ENCODE measurements at places on chromosomes 1 and 21.

DNA sequence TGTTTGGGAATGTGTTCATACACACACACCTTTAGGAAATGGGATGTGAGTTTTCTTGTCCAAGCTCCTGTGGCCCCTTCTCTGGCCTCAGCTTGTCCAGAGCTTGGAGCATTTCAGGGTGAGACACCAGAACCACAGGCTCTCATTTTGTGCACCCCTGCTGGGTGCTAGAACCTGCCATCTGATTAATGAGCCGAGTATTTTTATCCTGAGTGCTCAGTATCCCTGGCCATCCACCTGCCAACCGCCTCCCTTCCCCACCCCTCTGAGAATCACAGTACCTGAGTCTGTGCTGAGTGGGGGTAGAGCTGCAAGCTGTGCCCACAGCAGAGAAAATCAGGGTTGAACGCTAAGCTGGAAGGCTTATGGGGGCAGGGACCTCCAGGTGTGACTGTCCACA lies 1.4 kb downstream of the CASQ1 start:
- no peak overlapping the region for H3K4me3 ChIP-seq
- H3K27ac ChIP-seq, result no peak overlapping the region
- DNase-seq, result no peak
- H3K27me3 ChIP-seq, result no peaks in the 10 kb centered on the region
- H3K4me1 ChIP-seq, result peaks cover 30% of the 10 kb centered on the region
- H3K36me3 ChIP-seq, result no peaks in the 10 kb centered on the region

GRCh38 chr1:86823386-86823785 lies 90.5 kb downstream of the SELENOF start:
- H3K27me3 ChIP-seq, result no peaks in the 10 kb centered on the region

GRCh38 chr1:168321945-168322344 lies 41.3 kb downstream of the TBX19 start:
- DNase-seq, result no peak
- H3K36me3 ChIP-seq, result no peaks in the 10 kb centered on the region
- H3K4me3 ChIP-seq, result no peak overlapping the region
- H3K27ac ChIP-seq, result no peak overlapping the region
- H3K4me1 ChIP-seq, result peaks cover 4% of the 10 kb centered on the region

DNA sequence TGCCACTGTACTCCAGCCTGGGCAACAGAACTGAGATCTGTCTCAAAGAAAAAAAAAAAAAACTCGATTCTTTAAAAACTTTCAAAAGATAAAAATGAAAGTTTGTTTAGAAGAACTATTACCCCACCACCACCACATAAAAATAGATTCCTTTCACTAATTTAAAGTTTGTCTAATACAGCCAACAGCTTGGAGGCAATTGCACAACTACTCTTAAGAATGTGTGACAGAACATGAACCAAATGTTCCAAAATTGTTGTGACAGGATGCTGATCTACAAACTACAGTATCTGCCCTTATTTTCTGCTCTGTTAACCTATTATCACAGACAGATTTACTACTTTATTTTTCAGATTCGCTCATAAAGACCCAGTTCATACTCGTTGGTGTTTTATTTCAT lies 5.5 kb upstream of the TGFBR3 start:
- H3K4me1 ChIP-seq, result no peaks in the 10 kb centered on the region
- no peaks in the 10 kb centered on the region for H3K36me3 ChIP-seq
- no peak overlapping the region for H3K4me3 ChIP-seq
- no peaks in the 10 kb centered on the region for H3K27me3 ChIP-seq

GRCh38 chr1:223711173-223711572 lies 1.2 kb upstream of the CAPN2 start:
- H3K27ac ChIP-seq, result no peak overlapping the region
- peaks cover 7% of the 10 kb centered on the region for H3K4me1 ChIP-seq
- no peaks in the 10 kb centered on the region for H3K36me3 ChIP-seq
- H3K4me3 ChIP-seq, result no peak overlapping the region
- no peaks in the 10 kb centered on the region for H3K27me3 ChIP-seq

DNA sequence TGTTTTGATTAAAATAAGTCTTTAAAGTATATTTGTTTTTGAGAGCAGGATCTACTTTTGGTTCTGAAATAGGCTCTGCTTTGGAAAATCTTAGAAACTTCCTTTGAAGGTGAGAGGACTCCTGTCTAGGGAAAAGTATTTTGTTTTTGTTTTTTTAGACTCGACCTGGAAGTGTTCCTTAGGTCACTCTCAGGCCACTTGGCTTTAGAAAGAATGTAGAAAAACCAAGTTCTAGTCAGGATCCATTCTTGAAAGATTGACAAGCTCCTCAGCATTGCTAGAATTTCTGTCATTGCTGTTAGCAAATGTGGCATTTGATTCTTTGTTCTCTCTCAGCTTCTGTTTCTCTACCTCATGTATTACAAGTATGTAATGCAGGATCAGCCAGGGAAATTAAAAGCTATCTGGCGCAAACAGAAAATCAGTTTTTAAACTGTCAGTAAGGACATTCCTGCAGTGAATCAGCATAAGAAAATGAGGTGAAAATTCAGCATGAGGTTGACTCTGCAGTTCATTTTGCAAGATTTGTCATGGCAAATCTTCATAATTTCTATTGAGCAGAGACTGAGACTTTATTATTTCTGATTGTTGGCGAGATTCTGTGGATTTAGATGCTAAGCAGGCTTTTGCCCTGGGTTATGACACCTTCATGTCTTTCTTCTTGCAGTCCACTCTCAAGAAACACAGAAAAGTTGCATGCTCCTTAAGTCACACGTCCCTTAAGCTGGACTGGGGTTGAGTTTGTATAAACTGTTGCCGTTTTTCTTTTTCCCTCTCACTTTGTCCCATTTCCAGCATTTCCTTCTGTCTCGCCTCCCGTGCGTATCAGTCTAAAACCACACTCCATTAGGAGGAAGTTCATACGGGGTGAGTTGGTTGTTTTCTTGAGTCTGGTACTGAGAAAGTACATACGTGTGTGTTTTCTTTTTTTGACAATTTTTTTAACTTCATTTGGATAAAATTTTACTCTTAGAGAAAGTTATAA lies 12.6 kb downstream of the NTPCR start:
- DNase-seq, result peak; percentile 62
- H3K27me3 ChIP-seq, result no peaks in the 10 kb centered on the region
- no peaks in the 10 kb centered on the region for H3K4me1 ChIP-seq

DNA sequence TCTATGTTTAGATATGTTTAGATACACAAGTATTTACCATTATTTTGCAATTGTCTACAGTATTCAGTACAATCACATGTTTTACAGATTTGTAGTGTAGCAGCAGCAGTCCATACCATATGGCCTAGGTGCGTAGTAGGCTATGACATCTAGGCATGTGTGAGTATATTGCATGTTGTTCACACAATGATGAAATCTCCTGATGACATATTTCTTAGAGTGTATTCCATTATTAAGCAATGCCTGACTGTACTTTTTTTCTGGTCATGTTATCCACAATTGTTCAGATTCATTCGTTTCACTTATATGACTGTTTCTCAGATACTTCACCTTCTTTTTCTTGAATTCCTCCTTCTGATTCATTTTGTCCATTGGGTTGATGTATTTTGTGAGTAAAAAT lies 9.9 kb upstream of the BACE2 start:
- DNase-seq, result no peak
- no peaks in the 10 kb centered on the region for H3K4me1 ChIP-seq
- no peaks in the 10 kb centered on the region for H3K27me3 ChIP-seq
- no peak overlapping the region for H3K4me3 ChIP-seq

DNA sequence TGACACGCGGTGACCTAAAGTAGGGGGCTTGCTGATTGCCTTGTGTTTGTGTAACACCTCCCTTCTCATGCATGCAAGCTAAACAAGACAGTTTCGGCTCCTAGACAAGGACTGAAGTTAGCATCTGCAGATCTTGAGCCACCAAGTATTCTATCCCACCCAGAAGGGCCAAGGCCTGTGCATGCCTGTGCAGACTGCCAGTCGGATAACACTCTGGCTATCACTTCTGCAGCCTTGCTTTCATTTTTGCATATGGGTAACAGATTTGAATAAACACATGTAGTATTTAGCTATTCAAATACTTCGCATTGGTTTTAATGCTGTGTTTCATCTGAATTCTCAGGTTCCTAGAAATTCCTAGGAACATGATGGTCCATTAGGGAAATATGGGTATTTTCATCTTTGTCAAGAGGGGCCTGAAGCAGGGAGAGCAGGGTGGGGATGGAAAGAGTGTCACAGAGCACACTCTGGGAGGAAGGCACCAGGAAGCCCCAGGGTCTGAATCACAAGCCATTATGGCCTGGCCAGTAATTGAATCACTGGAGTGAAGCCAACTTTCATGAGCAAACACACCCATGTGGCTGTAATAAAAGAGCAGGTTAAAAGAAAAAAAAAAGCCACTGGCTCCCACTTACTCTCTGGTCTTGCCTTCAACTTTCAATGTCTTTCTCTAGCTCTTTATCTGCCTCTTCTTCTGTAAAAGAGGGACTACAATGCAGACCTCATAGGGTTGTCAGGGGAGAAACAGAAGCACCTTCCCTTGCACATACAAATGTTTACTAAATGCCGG lies 28.3 kb downstream of the GADD45A start:
- no peak for DNase-seq
- no peak overlapping the region for H3K4me3 ChIP-seq
- no peaks in the 10 kb centered on the region for H3K27me3 ChIP-seq
- H3K4me1 ChIP-seq, result peaks cover 12% of the 10 kb centered on the region

DNA sequence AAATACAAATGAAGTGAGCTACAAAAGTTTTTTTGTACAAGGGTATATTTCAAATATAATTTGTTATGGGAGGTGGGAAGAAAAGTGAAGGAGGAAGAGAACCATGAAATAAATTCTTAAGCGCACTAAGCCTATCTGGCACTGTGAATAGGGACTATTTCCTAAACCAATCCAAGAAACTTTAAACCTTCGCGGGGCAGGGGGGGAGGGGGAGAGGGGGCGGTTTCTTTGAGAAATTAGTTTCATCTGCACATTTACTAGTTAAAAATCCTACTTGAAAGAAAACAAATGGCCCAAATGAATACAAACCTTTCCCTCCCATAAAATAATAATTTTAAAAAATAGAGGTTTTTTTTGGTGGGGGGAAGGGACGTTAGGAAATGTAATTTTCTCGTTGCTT lies 364 bp downstream of the GOLPH3L start:
- no peak overlapping the region for H3K27ac ChIP-seq
- peak; percentile 23 for DNase-seq
- H3K36me3 ChIP-seq, result no peaks in the 10 kb centered on the region

GRCh38 chr1:206710460-206710823 lies 25.7 kb downstream of the MAPKAPK2 start:
- H3K27me3 ChIP-seq, result no peaks in the 10 kb centered on the region
- H3K4me3 ChIP-seq, result no peak overlapping the region
- H3K36me3 ChIP-seq, result no peaks in the 10 kb centered on the region
- H3K27ac ChIP-seq, result no peak overlapping the region

DNA sequence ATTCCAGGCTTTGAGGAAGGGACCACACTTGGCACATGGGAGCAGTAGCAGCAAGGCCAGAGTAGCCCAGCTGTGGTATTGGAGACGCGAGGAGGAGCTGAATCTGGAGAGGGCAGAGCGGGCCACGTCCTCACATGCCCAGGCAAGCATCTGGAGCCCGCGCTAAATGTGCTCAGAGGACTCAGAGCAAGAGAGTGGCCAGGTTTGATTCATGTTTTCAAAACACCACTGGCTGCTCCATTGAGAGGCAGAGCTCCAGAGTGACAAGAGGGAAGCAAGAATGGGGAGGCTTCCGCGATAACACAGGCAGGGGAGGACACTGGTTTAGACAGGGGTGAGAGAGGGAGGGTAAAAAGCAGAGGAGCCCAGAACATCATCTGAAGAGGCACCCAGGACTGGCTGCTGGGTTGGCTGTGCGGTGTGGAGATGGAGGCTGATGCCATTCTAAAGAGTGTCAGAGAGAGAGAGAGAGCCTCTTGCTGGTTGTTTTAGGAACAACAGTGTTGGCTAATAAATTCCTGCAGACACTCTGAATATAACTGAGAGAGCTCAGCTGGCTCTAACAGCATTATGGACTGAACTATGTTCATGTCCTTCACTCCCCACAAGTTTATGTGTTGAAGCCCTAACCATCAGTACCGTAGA lies 32.3 kb downstream of the RCAN1 start:
- H3K4me1 ChIP-seq, result no peaks in the 10 kb centered on the region
- no peak overlapping the region for H3K4me3 ChIP-seq
- H3K36me3 ChIP-seq, result no peaks in the 10 kb centered on the region
- DNase-seq, result peak; percentile 72
- no peak overlapping the region for H3K27ac ChIP-seq

DNA sequence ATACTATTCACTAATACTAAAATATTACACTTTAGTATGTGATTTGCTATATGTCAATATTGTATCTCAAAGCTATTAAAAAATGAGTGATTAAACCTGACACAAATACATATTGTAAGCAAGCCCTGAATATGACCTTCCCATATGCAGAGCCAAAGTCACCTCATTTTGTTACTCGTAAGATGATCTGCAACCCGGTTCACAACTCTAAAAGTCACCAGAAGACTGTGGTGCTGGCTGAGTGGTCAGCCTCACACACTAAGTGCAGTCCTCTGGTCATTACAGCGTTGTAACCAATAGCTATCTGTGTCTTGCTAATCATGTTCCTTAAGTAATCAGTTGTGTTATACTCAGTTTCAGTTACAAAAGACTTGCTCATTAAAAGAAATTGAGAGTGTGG lies 197.5 kb upstream of the L1TD1 start:
- no peaks in the 10 kb centered on the region for H3K27me3 ChIP-seq
- peaks cover 2% of the 10 kb centered on the region for H3K4me1 ChIP-seq
- no peak overlapping the region for H3K4me3 ChIP-seq
- no peak for DNase-seq
- no peaks in the 10 kb centered on the region for H3K36me3 ChIP-seq

DNA sequence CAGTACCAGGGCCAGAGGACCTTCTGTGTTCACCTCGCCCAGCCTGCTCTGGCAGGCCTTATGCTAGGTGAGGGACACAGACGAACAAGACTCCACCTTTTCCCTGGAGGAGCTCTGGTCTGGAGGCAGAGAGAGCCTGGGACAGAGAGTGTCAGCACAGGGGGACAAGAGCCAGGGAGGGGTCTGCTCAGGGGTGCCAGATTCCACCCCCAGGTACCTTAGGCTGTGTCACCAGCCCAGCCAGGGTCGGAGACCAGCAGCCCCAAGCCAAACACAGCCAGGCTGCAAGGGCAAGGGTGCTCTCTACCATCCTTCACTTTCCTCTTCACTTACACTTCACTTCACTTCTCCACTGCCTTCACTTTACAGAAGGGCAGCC lies 4.3 kb upstream of the LRP8 start:
- no peaks in the 10 kb centered on the region for H3K27me3 ChIP-seq
- no peaks in the 10 kb centered on the region for H3K36me3 ChIP-seq
- H3K27ac ChIP-seq, result no peak overlapping the region
- no peak for DNase-seq
- peaks cover 5% of the 10 kb centered on the region for H3K4me1 ChIP-seq
- no peak overlapping the region for H3K4me3 ChIP-seq
